ENCODE measurements at places on chromosomes 11 and 22. TPM values are rescaled to one million over a fixed set of nuclear protein-coding genes. Genes with fewer than 3 reads are reported as not detected.

MMP27 gene
- not detected for total RNA-seq

PTPN5 gene
- not detected for total RNA-seq

TECTA gene
- 0.86 TPM for total RNA-seq

C11orf97 gene
- total RNA-seq, result not detected

SCGB1C1 gene
- not detected for total RNA-seq

LUZP2 gene
- not detected for total RNA-seq

CCDC89 gene
- total RNA-seq, result 1.7 TPM

AMBRA1 gene
- 50.7 TPM for total RNA-seq

XKR3 gene
- total RNA-seq, result not detected

OR2AG1 gene
- total RNA-seq, result not detected

KRTAP5-9 gene
- total RNA-seq, result not detected

CHADL gene
- total RNA-seq, result 0.45 TPM

TRIM22 gene
- 89.3 TPM for total RNA-seq

FOLR3 gene
- total RNA-seq, result not detected

- no peak for DNase-seq
Observed at GRCh38 chr11:17384002-17384511, 4.4 kb downstream of the KCNJ11 start.

DNA sequence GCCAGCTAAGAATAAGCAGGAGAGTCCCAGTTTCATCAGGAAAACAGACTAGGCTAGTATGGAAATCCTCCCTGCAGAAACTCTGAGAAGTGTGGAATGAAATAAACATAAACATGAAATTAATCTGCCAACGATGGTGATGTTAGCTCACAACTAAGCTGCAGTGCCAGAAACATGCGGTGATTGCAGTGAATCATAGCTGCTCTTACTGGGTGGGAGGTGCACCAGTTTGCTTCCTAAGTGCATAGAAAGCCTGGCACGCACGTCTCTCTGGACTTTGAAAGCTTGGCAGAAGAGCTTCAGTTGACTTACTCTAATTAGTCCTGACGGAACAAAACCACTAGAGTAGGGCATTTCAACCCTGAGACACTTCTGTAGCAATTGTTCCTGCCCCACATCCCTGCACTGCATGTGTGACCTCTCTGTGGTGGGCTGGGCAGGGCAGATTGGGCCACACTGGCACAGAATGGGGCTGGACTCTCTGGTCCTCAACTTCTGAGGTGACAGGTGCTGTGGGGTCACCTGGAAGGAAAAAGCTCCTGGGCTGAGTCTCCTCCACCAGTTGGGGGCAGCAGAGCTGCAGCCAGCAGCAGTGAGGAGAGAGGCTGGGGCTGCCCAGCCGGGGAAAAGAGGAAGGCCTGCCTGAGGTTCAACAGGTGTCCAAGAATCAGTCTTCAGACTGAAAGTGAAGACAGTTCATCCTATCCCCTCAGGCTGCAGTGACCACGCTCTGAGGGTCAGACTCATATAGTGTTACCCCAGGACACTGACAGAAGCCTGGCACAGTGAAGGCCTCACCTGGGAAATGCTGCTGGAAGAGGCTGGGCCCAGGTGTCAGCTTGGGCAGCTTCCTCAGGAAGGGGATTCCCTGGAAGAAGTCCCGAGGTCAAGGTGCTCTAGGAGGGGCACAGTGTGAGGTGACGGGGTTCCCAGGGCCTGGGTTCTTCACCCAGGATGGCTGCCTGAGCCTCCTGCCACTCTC is 40.5 kb downstream of the GGTLC2 start:
- DNase-seq, result no peak

DNA sequence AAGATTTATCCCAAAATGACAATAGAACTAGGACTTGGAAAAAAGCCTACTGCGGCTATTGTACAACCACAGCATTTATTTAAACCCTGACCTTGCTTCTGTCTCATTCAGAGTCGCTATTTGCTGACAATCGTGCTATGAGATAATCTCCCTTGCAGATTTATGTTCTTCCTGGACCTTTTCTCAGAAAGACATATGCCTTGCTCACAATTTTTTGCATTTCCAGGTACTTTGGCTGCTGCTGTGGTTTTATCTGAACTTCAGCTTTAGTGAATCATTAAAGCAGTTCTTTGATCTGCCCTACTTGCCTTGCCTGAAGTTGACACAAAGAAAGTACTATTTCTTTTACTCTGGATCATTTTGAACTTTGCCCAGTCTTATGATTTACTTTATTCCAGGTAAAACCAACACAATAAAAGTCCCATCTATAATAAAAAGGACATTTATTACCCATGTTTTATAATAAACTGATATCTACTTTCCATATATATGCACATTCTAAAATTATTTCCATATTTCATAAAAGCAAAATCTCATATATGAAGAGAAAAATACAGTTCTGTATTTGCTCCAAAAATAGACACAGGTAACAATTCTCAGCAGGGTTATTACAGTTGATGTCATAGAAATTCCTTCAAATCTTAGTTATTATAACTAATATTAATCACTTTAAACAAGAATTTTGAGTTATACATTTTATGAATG is 63.4 kb upstream of the CARD18 start:
- no peak for DNase-seq

GRCh38 chr11:72720784-72721183 is 31.4 kb downstream of the ARAP1 start:
- no peak for DNase-seq

DNA sequence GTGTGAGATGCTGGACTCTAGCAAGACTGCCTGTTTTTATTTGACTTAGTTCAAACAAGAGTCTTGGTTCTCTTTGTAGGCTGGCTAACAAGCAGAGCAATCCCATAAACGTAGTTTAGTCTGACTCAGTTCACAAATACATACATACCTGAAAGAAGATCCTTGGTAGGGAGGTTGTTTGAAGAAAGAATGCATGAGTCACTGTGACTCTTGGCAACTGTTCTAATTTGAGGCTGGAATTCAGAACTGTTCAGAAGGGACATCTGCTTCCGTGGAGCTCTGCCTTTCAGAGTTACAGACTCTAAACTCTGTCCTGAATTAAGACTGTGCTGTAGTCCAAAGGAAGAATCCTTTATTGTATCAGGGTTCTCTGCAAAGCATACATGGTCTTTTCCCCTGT is 32.2 kb downstream of the C2CD3 start:
- DNase-seq, result no peak

- no peak for DNase-seq
Observed at GRCh38 chr11:92698742-92699141, 270.7 kb upstream of the MTNR1B start.

DNA sequence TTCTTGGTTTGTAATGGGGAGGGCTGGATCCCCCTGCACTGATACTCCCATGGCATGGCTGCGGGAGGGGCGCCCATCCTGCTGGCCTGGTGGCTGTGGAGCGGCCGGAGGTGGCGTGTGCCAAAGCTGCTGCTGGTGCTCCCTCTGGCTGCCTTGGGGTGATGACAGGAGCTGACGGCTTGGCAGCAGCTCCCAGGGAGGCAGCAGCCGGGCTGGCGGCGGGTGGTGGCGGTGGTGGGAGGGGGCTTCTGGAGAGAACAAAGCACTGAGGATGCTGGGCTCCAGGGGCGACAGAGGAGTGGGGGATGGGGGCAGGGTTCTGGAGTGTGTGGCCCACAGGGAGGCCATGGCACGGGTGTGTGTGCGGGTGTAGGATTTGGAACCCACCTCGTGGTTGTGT is 11.4 kb upstream of the MPPED1 start:
- DNase-seq, result no peak

GRCh38 chr22:31144223-31144622 is 3.9 kb upstream of the PLA2G3 start:
- peak; percentile 13 for DNase-seq

GRCh38 chr11:84061726-84062125 is 775.6 kb upstream of the CCDC90B start:
- no peak for DNase-seq

- DNase-seq, result no peak
Observed at GRCh38 chr11:96400697-96401096, 10.9 kb downstream of the JRKL start.

DNA sequence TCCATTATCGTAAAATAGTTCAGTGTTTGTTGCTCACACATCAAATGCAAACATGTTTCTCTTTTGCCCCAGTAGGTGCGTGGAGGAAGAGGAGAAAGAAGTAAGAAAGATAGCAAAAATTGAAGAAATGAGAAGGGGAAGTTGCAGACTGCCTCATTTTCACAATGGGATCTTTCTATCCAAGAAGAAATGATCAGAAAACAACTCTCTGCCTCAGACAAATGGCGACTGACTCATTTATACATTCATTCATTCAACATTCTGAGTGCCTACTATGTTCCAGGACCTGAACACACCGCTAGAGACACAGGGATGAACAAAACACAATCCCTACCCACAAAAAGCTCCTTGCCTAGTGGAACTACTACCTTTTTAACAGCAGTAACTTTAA is 367 bp downstream of the HPS5 start:
- DNase-seq, result no peak

DNA sequence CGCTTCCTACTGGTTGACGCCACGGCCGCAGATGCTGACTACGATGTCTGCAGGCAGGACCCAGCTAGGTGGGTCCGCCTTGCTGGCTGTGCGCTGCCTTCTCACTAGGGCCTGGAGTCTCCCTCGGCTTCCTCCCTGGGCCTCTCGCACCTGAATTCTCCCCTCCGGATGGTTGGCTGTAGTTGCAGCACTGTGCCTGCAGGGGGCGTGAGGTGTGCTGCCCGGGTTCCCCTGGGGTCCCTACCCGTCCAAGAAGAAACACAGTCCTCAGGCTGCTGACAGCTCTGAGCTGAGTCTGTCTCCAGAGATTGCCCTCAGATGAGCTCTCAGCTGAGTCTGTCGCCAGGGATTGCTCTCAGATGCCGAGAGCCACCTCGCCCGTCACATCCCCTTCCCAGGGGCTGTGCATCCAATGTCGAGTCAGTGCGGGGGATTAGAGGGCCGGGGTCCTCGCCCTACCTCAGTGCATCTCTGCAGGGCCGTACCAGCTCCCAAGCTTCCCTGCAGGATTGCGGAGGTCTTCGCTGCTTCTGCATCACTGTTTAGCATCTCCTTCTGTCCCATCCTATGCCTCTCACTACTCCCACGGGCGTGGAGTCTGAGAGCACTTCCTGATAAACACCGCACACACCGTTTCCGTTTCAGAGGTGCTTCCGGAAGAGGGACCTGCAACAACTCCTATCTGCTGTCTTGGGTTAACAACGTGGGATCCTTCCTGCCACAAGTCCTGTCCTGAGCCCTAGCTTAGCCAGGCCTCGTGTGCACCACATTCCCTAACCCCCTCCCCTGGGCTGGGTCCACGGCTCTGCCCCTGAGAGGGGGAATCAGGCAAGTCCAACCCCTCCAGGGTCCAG is 196.9 kb downstream of the CSNK2A3 start:
- DNase-seq, result no peak

DNA sequence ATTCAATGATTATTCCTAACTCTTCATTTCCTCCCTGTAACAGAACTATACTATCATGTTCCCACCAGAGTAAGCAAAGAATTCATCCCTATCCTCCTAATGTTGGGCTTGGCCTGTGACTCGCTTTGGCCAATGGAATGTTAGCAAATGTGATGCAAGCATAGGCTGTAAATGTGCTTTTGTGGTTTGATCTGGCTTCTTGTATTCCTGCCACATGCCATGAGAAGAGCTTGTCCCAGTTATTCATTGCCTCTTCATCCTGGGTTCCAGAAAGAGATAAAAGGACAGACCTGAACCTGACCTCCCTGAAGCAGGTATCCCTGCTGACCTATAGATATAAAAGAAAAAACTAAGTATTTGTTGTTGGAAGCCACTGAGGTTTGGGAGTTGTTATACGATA is 51.0 kb downstream of the SYTL2 start:
- no peak for DNase-seq

- DNase-seq, result no peak
Observed at GRCh38 chr11:123601743-123602142, 52.7 kb downstream of the SCN3B start.

DNA sequence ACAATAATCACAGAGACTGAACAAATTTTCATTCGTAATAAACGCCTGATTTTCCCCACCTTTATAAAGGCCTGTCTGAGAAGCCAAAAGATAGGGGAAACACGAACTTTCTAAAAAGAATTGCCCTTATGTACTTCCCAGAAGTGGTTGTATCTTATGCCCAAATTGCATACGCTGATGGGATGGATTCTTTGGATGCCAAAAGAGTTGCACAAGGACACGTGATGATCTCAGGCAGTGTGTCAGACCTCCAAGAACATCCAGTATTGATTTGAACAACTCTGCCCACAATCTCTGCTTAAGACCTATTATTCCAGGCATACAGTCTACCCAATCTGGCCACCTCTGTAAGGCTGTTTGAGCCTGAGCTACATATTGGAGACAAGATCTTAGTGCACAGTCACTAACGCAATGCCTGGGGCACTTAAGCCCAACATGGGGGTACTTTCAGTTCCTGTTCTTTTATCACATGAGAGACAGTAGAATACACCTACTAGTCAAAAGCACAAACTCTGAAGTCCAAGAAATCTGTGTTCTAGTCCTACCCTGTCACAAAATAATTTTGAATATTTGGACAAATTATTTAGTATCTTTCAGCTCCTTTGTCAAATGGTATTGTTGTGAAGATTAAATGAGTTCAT is 38.9 kb downstream of the OR10A6 start:
- DNase-seq, result no peak

DNA sequence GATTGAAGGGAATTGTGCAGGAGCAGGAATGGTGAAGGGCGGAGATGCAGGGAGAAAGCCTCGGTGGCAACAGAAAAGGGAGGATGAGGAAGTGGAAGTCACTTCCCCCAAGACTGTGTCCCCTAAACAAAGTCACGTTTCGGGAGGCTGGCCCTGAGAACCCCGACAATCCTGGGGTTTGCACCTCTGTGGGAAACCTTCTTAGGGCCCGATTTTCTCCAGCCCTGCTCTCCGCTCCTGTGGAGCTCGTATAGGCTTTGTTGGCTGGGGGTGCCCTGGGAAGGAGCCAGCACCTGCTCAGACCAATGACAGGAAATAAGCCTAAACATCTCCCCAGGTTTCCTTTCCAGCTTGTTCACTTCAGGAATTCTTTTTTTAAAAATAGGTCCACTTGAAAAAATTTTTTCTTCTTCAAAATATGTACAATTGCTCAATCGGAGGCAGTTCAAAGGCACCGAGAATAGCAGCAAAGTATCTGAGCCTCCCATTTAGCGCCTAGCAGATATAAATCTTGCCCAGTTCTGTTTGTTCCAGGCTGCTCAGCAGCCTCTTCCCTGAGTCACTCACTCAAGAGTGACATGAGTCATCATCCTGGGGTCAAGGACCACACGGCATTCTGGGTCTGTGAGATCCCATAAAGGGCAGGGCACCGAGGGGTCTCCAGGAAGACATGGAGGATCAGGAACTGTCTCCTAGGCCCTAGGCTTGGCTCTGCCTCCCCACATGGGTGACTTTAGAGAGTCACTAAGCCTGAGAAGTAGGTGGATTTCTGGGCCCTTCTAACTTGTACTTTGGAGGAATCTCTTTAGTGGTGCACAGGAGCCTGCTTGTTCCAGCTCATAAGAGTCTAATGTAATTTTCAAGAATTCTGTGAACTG is 34.0 kb downstream of the IRAG1 start:
- no peak for DNase-seq

- no peak for DNase-seq
Observed at GRCh38 chr11:35122308-35122707, 16.7 kb upstream of the CD44 start.

DNA sequence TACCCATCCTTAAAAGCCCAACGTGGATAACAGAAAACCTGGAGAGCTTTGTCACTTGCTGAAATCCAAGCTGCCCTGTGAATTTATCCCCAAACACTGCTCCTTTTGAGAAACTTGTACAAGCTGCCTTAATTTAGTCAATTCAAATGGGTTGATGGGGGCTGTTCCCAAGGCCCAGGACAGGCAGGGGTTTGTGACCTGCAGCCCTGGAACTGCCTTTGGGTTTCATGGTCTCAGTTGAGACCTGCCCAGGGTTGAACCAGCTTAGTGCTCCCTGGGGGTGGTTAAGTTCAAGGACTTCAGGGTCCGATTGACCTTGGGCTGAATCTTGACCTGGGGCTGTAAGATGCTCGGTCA is 112.1 kb upstream of the OR4B1 start:
- no peak for DNase-seq

Data from natural killer cell treated with Interleukin-12 subunit alpha and Interleukin-12 subunit beta and Interleukin-15 and Interleukin-18, amount 100 ng/mL, for 72 hours (primary cell).